ENCODE measurements at places on chromosomes 5 and 9. TPM values are rescaled to one million over a fixed set of nuclear protein-coding genes. Genes with fewer than 3 reads are reported as not detected.

Gene PCDHB3
- total RNA-seq: 0.10 TPM

Gene SPATA6L
- 7.1 TPM for total RNA-seq

DNA sequence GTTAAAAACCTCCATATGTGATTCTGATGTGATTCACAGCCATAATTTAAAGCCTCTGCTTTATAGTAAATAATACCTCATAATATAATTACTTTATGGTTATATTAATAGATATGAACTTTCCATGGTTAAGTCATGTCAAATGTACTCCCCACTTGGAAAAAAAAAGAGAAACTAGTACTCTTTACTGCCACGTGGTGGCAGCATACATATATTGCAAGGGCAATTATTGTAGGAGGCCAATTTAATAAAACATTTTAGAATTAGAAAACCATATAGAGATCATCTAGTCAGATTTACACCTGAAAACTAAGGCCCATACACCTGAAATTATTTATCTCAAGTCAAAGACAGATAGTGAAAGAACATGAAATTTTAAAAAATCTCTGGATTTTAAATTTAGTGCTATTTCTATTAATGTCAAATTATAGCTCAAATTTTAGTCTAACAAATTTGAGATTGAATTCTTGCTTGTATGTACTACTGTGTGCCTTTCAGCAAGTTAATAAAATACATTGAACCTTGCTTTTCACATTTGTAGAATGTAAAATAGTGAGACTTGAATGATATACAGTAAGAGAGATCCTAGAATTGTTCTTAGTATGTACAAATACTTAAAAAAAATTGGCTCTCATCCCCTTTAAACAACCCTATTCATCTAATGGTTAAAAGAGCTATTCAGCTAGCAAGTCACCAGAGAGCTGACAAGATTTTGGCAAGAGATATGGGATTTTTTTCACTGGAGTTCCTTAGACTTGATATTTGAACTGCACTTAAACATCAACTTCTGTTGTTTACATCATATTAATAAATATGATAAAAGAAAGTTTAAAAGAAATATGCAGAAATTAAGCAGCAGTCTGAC, 603.8 kb downstream of the TLE4 start:
- no peaks in the 10 kb centered on the region for H3K36me3 ChIP-seq
- no peaks in the 10 kb centered on the region for H3K27me3 ChIP-seq
- no peak overlapping the region for H3K4me3 ChIP-seq
- H3K4me1 ChIP-seq: no peaks in the 10 kb centered on the region
- peak; percentile 14 for DNase-seq

Gene FGF10
- total RNA-seq: not detected

GRCh38 chr9:18973348-18973747, 59.7 kb downstream of the SAXO1 start:
- no peak overlapping the region for H3K27ac ChIP-seq
- no peak for DNase-seq
- no peak overlapping the region for H3K4me3 ChIP-seq
- no peaks in the 10 kb centered on the region for H3K36me3 ChIP-seq
- peaks cover 90% of the 10 kb centered on the region for H3K27me3 ChIP-seq

Gene GABRP
- 1,278 TPM for total RNA-seq

Gene DNAH5
- total RNA-seq: 4.2 TPM

Gene PCDHGA2
- total RNA-seq: not detected

DNA sequence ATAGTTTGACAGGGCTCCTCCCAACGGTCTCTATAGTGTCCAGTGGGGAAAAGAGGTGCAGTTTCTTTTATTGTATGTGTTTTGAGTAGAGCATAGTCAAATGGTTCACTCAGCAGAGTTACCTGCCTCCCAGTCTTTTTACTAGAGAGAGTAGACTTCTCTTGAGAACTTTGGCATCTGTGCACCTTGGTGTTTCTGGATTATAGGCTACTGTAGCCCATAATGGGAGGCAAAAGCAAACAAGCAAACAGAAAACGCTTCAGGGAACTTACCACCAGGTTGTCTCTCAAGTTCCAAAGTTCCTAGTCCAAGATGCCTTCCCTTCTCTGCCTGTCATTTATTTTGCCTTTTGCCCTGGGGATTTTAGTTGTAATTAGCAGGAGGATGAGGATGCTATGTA, 26.2 kb downstream of the INVS start:
- no peaks in the 10 kb centered on the region for H3K4me1 ChIP-seq
- H3K27ac ChIP-seq: no peak overlapping the region
- H3K27me3 ChIP-seq: no peaks in the 10 kb centered on the region
- H3K4me3 ChIP-seq: no peak overlapping the region
- H3K36me3 ChIP-seq: no peaks in the 10 kb centered on the region
- no peak for DNase-seq

Data from Calu3 (cell line).